ENCODE measurements at places on chromosomes 16 and 17.

DNA sequence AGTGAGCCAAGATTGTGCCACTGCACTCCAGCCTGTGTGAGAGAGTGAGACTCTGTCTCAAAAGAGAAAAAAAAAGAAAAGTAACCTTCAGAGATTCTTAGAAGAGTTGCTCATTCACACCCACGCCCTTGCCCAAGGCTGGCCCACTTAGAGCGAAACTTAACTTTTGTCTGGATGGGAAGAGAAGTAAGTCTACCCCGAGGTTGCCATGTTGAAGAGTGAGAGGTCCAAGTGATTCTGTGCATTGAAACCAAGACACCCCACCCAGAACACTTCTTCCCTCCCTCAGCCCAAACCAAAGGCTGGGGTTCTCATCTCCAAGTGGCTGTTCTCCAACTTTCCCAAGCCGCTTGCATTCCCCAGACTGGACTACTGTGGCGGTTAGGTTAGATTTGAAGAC is 2.4 kb upstream of the CISD3 start:
- no peak for DNase-seq

DNA sequence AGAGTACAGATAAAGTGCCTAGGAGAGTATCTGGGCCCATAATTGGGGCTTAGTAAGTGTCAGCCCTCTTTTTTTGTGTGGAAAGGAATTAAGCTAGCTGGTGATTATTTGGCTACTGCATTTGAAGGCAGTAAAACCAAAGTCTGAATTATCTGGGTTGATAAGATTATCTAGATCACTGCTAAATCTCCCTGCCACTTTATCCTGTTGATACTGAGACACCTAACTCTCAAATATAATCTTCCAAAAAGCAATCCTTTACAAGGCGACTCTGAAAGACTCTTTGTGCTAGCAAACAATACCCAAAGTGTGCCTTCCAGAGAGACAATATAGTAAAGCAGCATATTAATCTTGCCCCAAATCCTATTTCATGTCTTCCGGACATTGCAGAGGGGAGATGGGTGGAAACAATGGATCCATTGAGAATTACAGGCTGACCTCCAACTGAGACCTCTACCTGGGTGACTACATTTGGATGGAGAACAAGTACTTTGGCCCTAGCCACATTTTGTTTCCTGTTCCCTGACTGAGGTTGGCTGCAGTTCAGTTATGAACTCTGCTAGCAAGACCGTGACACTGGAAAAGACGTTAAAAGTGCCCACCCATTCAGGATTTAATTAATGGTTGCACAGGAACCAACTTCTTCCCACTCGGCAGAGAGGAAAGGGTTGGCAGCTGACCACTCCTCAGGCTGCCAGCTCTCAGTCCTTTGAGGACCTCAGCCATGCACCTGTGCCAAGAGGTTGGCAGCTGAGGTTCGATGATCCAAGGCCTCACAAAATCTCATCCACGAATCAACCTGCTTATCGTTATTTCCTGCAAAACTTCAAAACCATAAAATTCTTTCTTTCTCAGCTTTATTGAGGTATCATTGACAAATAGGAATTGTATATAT is 72.6 kb downstream of the SYCE1L start:
- no peak for DNase-seq

DNA sequence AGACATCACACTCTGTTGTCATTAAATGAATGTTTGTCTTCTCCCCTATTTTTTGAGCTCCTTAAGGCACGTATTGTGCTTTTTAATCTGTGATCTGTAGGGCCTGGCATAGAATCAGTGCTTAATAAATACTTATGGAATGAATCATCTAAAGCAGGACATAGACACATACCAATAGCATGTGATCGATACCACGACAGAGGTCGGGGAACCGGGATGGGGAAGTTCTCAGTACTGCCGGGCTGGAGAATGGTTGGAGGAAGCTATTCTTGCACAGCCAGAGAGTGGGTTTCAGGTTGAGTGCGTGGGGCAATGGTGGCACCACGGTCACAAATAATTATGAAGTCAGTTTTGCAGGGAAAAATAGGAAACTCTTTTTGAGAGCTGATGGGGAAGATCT is 26.8 kb downstream of the NLRP1 start:
- DNase-seq, result no peak

DNA sequence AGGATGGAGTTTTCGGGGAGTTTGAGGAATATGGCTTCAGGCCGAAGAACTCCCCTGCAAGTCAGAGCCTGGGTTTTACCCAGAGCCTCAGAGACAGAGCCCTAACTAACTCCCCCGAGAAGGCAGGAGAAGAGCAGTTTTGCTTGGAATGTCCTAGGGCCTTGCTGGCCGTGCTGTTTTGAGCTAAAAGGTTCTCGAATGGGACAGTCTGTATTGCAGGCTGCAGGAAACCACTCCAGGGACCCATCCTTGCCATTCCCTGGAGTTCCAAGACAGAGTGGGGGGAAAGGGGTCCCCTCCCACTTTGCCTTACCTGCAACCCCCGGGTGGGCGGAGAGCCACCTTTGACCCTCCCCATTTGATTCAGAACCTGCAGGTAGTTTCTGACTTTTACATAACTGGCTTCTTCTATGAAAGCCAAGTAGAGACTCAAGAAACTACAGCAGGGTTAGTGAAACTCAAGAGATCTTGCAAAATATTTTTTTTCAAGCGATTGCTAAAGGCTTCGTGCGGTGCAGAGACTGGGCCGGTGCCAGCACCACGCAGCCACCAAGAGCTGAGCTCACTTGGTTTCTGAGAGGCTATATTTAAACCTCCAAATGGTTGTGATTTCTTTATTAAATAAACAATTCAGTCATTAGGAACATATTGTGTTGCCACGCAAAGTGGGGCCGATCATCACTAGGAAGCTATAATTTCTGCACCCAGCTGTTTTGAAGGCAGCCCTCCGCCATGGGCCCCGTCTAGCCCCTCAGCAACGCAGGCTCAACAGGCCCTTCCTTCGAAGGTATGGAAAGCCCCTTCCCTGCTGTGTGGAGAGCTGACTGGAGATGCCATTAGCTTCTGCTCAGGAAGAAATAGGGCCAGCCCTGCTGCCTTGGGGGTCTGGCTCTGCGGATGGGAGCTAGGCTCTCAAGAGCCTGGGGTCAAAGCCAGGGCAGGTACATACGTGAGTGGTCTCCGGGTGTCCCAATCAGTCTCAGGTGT is 223.0 kb downstream of the NTN1 start:
- no peak for DNase-seq

DNA sequence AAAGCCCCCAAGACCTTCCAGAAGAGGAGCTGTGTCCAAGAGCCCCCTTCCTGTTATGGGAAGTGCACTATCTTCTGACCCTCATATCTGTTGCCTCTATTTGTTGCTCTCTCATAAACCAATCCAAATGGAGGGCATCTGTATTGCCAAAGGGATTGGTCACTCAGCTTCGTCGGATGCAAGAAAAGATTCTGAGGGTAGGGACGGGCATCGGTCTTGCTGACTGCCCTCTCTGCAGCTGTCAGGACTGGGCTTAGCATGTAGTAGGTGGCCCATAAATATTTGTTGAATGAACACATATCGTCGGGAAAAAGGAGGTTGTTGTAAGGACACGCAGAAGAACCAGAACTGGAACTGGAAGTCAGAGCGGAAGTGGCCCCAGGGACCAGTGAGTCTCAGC is 44.1 kb downstream of the CCDC42 start:
- no peak for DNase-seq

DNA sequence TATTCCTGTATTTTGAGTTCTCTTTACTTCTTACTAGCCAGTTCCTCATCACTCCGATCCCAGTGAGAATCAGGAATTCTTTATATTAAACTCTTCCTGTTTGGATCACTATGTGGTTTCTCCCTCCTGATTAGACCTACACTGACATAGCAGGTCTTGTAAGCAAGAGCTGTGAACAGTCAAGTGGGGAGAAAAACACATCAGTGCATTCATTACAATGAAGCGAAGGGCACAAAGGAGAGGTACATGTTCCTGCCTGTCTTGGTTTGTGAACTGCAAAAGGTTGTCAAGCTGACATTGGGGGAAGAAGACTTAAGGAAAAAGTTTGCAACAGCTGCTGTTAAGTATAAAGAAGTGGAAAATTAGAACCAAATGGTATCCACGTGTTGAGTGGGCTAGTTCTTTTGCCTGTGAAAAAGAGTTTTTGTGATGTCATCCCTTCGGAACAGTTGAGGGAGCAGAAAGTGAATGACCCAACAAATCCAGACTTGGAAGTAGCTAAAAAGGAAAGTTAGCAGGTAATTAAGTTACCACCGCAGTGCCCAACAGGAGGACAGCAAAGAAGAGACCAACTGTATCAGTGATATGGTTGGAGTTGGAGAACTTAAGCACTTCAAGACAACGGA is 23.0 kb upstream of the TRIM25 start:
- no peak for DNase-seq

- no peak for DNase-seq
Observed at GRCh38 chr16:6027733-6028132, 930.1 kb upstream of the EEF2KMT start.

DNA sequence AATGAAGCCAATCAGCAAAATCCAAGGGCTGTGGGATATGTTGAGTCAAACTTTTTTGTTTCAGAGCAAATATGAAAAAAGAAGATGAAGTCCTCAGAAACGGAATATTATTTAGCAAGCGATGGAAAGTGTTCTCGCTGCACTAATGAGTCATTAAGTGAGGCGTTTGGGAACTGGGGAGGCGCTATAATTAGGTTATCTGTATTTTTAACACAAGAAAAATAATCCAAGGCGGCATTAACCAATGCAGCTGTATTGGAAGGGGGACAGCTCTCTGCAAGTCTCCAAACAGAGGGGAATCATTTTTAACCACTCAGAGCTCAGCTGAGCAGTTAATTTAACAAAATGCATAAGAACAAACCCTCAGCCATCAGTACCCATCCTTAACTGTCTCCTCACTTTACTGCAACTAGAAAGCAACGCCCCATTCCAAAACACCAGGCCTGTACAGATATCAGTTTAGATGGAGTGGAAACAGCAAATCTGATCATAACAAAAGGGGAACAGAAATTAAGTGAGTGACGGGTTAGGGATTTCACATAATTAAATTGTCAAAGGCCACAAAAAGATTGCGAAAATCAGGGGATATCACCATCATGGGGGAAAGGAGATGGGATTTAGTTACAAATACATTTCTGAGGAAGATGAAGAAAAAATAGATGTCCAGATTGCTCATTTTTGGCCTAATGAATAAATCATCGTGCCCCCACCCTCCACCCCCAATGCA is 211.0 kb upstream of the TOX3 start:
- DNase-seq, result no peak

DNA sequence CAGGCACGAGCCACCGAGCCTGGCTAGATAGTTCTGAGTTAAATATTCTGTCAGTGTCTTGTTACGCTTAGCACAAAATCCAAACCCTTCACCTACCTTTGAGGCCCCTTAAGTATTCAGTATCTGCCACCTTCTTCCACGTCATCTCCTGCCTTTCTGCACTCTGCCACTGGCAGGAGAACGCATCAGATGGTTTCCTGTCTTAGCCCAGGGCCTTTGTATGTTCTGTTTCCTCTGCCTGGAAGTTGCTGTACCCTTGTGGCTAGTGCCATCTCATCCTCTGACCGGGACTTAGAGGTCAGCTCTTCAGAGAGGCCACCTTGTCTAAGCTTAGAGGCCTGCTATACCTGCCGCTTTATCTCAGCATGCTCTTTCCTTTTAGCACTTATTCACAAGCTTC is 67.5 kb upstream of the LGALS9 start:
- DNase-seq, result no peak

GRCh38 chr17:43033948-43034881 is 9.2 kb downstream of the RND2 start:
- no peak for DNase-seq

DNA sequence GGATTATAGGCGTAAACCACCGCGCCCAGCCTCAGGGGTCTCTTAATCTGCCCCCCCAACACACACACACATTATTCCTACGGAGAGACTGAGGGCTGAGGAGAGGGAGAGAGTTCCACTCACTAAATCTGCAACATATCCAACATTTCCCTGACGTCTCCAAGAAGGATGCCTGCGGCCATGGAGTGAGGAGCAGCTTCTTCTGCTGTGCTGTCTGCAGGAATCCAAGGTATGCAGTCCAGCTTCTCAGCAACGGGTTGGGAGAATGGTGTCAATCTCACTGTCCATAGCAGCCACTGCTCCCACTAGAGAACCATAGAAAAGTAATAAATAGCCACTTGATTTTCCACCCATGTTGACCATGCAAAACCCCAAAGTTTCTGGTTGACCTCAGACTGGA is 5.1 kb upstream of the PLXDC1 start:
- DNase-seq, result no peak

DNA sequence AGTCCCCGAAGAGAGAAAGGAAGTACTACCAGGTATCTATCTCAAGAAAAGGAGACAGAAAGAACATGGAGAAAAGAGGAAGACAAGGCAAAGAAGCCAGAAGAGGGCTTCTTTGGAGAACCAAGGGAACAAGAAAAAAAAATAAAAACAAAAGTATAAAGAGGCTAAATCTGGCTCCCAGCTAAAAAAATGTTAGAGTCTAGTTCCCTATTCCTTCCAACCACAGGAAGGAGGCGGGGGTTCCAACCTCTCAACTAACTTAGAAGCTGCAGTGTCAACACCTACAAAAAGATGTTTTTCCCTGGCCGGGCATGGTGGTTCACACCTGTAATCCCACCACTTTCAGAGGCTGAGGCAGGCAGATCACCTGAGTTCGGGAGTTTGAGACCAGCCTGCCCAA is 13.4 kb downstream of the UTP6 start:
- no peak for DNase-seq

- no peak for DNase-seq
Observed at GRCh38 chr17:60901242-60901641, 223.6 kb downstream of the BCAS3 start.

DNA sequence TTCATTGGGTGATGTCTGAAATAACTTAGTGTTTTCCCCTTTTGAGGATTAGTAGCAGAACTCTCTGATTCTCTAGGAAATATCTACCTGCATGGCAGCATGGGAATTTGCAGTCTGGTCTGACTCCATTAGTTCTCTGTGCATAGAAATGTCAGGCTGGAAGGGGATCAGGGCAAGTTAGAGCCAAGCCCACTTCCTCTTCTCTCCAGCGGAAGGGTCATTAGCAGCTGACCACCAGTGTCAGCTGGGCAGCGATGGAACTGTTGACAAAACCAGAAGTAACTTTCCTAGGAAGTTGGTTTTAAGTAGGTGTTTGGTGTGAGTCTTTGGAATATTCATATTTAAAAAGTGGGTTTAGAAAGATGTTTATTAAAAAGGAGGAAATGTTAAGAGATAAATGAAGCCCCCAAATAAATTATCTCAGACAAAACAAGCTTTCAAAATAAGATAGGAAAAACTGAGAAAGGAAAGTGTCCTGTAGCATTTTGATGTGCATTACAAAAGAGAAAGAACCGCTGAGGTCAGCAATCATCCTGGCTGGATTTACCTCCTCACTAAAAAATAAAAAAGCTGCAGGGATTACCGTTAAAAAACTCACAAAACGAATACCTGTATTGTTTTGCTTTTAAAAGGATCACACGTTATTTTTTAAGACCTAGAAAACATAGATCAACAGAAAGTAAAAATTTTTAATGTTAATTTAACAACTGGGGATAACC is 32.4 kb upstream of the MMD start:
- no peak for DNase-seq

- DNase-seq, result no peak
Observed at GRCh38 chr17:5592382-5592781, 8.1 kb upstream of the NLRP1 start.

DNA sequence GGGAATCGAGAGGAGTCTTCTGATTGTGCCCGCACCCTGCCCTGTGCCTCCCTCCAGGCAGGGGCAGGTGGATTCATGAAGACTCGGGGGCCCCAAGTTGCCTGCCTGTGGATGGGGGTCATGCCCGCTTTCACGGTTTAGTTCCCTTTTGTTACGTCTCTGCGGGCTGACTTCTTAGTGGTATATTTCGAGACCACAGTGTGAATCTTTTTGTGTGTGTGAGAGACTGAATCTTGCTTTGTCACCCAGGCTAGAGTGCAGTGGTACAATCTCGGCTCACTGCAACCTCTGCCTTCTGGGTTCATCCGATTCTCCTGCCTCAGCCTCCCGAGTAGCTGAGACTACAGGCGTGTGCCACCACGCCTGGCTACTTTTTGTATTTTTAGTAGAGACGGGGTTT is 18.1 kb upstream of the RNF213 start:
- no peak for DNase-seq

Measured in activated B cell treated with CpG ODN at 0.5 μM for 24 hours (primary cell).